ENCODE measurements at places on chromosomes 3 and 15.

- DNase-seq, result no peak
These were observed 24.7 kb downstream of the GXYLT2 start for GRCh38 chr3:72912532-72912931.

GRCh38 chr3:197105786-197106185 lies 76.2 kb upstream of the MELTF start:
- DNase-seq, result no peak

DNA sequence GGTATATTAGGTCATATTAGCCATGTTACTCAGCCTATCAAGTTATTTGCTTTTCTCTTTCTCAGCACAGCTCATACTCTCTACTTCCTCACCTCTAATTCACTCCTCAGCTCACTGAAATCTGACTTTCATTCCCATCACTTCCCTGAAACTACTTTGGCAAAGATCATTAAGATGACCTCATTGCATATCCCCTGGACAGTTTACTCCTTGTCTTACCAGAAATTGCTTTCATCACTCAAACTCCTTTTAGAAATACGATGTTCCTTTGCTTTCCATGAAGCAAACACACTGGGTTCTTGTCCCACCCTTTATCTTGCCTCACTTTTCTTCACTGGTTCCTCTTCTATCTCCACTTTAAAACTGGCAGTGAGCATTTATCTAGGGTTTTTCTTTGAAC lies 354.4 kb downstream of the TUSC7 start:
- no peak for DNase-seq

- DNase-seq, result no peak
These were observed 262.1 kb upstream of the TBL1XR1 start for GRCh38 chr3:177459401-177459800.

- peak; percentile 26 for DNase-seq
These were observed 70.6 kb upstream of the STT3B start for GRCh38 chr3:31462050-31462569.

DNA sequence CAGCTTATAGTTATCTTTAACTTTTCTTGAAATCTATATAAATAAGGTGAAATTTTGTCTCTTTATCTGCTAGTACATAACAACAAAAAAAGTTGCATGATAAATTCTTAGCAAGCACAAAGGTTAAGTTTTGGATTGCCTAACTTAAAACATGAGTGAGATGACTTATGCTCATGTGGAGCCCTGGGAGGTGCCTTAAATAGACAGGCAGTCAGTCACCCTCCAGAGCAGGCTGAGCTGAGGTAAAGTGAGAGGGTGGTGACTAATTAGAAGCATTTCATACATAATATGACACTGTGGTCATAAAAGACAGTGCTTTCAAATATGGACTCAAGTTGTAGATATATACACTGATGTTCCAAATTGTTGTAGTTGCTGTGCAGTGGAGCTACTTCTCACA lies 14.6 kb upstream of the MME start:
- DNase-seq, result no peak

DNA sequence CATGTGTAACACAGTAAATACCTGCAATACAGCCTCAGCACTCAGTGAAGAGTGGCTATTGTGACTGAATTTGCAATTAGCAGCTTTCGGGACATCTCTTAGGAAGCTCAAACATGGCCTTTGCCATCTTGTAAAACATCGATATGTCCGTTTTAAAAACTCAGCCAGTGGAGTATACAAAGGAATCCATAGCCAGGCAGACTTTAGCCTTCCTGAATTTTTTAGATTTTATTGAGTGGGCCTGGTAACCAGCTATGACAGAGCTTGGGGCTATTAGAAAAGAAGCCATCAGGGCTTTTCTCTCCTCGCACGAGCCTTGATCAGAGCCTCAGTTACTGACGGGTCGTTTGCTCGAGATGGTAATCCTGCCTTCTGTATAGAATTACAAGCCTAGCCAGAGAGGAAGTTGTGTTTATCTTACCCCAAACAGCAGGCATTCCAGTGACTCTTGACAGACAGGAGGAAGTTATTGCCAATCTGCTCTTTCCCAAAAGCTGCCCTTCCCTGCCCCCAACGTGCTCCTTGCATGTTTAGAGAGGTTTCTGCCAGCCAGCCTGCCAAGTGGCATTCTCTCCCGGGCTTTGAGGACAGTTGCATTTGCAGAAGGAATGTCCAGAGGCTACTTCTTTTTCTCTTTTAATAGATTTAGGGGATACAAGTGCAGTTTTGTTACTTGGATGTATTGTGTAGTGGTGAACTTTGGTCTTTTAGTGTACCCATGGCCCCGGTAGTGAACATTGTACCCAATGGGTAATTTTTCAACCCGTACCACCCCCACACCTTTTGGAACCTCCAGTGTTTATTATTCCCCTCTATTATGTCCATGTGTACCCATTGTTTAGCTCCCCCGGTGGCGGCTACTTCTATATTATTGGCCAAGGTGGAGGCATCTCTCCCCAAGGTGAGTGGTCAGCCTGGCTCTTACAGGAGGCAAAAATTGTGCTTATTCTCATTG lies 40.6 kb downstream of the ITPR1 start:
- DNase-seq, result no peak

Measured in NCI-H146 (cell line).